ENCODE measurements at places on chromosomes 7 and 10. TPM values are rescaled to one million over a fixed set of nuclear protein-coding genes. Genes with fewer than 3 reads are reported as not detected.

NKX2-3 gene
- total RNA-seq = not detected

ODAD2 gene
- total RNA-seq = not detected

OR2A12 gene
- not detected for total RNA-seq

FAM25A gene
- total RNA-seq = not detected

IDI2 gene
- not detected for total RNA-seq

ADAMTS14 gene
- total RNA-seq = not detected

TMEM26 gene
- not detected for total RNA-seq

UCMA gene
- not detected for total RNA-seq

PRF1 gene
- total RNA-seq = 165 TPM

SPDYE2 gene
- total RNA-seq = 0.28 TPM

RPEL1 gene
- total RNA-seq = not detected

MMP21 gene
- 0.25 TPM for total RNA-seq

MYOZ1 gene
- total RNA-seq = not detected

BMS1 gene
- total RNA-seq = 16.7 TPM

AASS gene
- 2.2 TPM for total RNA-seq

PLEKHS1 gene
- not detected for total RNA-seq

ATP6V1F gene
- 134 TPM for total RNA-seq

CLRN3 gene
- not detected for total RNA-seq

DENND11 gene
- total RNA-seq = 42.4 TPM

DDC gene
- total RNA-seq = not detected

NUTM2D gene
- total RNA-seq = 2.6 TPM

ARMC10 gene
- total RNA-seq = 22.1 TPM

FAM25C gene
- total RNA-seq = not detected

KCP gene
- 0.69 TPM for total RNA-seq

BTBD16 gene
- total RNA-seq = not detected

PIK3AP1 gene
- total RNA-seq = 5.3 TPM

STEAP1B gene
- total RNA-seq = not detected

CCM2 gene
- total RNA-seq = 132 TPM

ZNF425 gene
- 1.0 TPM for total RNA-seq

CRHR2 gene
- not detected for total RNA-seq

ADARB2 gene
- 0.28 TPM for total RNA-seq

GPR141 gene
- not detected for total RNA-seq

SDK1 gene
- 0.25 TPM for total RNA-seq

CHST3 gene
- total RNA-seq = not detected

FAM25G gene
- total RNA-seq = not detected

ITIH5 gene
- total RNA-seq = not detected

DEPP1 gene
- 0.23 TPM for total RNA-seq

NFE2L3 gene
- total RNA-seq = 10.3 TPM

HTR5A gene
- total RNA-seq = not detected

JAKMIP3 gene
- total RNA-seq = 0.17 TPM

NOBOX gene
- total RNA-seq = not detected

SLC16A12 gene
- total RNA-seq = not detected

CPVL gene
- 0.75 TPM for total RNA-seq

PGAM2 gene
- total RNA-seq = 2.1 TPM

BMPER gene
- not detected for total RNA-seq

NPY gene
- not detected for total RNA-seq

CALHM3 gene
- total RNA-seq = 0.67 TPM

TRIL gene
- not detected for total RNA-seq

ATP6V0A4 gene
- total RNA-seq = not detected

ANKRD61 gene
- total RNA-seq = not detected

FMC1 gene
- 8.0 TPM for total RNA-seq

RARRES2 gene
- total RNA-seq = not detected

ACSM6 gene
- total RNA-seq = not detected

CEP55 gene
- 45.9 TPM for total RNA-seq

SH2D4B gene
- total RNA-seq = 0.14 TPM

IL6 gene
- total RNA-seq = 0.99 TPM

OR6V1 gene
- total RNA-seq = not detected

CYP2C19 gene
- total RNA-seq = not detected
